ENCODE measurements at places on chromosomes 2 and 18.

DNA sequence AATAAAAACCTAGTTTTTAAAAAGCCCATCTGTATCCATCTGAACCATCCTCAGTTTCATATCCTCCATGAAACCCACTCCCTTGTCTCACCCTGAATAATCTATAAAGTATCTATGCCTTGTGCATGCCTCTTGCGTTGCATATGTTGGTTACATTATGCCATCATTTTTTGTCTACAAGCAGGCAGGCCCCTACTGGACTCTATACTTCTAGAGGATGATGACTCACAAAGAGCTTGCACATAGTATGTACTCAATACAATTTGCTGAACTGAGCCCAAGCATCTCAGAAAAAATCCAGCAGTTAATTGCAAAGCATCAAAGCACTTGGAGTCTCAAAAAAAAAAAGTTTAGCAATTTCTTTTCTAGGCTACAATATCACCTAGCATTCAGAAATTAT lies 95.6 kb downstream of the DYM start:
- no peak for DNase-seq

DNA sequence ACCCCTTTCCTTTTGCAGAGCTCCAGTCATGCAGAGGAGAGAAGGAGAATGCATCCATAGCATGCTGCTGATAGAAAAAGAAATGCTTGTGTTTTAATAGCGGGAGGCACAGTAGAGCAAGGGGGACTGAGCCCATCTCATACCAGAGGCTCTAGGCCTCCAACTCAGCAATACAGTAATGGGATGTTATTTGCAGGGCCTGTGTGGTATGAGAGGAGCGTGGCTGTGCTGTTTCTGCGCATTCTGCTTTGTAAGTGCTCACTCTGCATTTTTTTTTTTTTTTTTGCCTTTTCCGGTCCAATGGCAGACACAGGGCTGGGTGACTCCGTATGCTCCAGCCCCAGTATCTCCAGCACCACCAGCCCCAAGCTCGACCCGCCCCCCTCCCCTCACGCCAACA lies 200.0 kb downstream of the GBX2 start:
- DNase-seq = no peak

GRCh38 chr2:33287507-33288005 lies 188.9 kb upstream of the RASGRP3 start:
- DNase-seq = no peak

DNA sequence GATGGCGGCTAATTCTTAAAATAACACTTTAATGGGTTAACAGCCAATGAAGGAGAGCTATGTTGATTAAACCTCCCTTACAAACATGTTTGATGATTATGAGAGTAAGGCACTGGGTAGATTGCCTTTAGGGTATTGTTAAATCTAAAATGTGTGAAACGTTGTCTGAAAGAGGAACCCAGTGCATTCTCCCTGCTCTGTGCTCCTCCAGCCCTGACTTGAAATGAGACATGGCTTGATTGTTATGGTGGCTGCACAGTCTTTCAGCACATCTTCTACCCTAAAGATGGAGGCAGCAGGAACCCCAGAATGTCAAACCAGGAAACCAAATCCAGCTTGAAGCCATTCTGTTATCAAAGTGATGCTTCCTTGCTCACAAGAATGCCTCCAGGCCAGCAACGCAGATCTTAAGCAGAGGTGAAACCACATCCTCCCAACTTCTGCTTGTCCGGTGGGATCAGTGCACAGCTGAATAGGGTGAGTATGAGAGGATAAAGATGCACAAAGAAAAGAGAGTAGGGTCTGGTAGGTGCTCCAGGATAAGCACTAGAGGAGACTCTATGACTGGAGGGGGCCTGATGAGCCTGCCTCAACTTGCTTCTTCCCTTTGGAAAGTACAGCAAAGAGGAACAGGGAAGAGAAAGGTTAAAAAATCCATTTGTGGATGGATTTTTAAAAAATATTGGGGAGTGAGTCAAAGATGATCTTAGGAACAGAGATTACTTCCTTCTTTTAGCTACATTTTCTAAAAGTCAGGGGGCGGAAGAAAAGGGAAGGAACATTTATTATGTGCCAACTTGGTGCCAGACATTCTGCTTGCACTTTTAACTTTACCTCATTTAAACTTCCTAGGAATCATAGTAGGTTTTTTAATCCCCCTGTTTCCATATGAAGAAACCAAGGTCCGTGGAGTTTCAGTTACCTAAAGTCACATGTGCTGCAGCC lies 523.0 kb downstream of the TXNL1 start:
- no peak for DNase-seq

- DNase-seq = no peak
Observed at GRCh38 chr2:227661025-227661649, 5.5 kb upstream of the SCYGR5 start.

DNA sequence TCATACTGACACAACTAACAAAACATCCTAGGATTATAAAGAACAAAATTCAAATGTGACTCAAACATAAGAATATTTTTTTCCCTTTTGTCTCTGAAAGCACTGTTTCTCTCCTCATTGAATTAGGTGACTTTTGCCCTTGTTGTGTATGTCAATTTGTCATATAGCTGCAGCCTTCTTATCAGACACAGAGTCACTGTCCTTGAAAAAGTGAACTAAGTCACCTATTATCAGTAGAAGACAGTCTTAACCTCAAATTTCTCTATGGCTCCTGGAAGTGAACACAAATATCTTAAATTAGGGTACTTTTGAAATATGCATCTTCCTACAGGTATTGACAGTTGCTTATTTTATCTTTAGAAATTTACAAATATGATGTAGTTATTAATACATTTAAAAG lies 360.6 kb downstream of the NBAS start:
- DNase-seq = no peak

DNA sequence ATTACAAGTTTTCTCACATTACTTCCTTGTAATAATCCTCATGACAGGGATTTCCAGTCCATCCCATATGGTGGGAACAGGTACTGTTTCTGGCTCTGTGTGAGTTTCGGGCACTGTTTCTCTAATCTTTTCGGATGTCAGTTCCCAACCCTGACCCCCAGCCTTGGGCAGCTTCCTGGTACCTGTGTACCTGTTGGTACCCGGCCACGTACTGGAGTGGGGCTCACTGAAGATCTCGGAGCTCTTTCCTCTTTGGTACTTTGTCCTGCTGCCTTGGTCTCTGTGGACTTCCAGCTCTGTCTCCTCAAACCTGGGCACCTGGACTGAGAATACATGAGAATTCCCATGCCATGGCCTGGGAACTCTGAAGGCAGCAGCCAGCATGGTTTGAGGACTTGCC lies 36.8 kb downstream of the GRHL1 start:
- no peak for DNase-seq

DNA sequence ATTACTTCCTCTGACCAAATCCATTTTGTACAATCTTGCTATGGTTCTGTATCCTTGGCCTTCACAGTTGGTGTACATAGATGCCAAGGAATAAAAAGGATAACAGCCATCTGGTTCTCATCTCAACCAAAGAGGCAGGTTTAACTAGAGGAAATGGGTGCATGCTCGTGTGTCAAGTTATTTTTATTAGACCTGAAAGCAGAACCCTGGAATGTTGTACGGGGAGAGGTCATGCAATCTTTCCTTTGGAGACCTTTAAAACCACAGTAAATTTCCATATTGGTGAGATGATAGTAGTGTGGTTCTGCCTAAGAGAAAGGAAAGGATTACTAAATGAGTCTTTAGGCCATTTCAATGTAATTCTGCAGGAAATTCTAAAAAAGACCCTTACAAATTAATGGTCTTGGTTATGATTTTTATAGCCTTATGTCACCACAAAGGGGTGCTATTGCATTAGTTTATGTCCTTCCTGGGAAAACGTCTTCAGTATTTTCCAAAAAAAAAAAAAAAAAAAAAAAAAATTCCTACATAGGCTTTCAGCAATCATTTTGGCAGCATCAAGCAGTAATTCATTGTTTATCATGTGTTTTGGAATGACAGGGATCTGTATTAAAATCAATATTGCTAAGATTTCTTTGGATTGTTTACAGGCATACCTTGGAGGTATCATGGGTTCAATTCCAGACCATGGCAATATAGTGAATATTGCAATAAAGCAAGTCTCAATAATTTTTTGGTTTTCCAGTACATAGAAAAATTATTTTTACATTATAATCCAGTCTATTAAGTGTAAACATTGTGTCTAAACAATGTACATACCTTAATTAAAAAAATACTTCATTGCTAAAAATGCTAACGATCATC lies 270.8 kb downstream of the NYAP2 start:
- no peak for DNase-seq

- DNase-seq = no peak
Observed at GRCh38 chr2:99481941-99482340, 7.9 kb downstream of the REV1 start.

GRCh38 chr2:218631837-218632236 lies 24.1 kb downstream of the PLCD4 start:
- no peak for DNase-seq

DNA sequence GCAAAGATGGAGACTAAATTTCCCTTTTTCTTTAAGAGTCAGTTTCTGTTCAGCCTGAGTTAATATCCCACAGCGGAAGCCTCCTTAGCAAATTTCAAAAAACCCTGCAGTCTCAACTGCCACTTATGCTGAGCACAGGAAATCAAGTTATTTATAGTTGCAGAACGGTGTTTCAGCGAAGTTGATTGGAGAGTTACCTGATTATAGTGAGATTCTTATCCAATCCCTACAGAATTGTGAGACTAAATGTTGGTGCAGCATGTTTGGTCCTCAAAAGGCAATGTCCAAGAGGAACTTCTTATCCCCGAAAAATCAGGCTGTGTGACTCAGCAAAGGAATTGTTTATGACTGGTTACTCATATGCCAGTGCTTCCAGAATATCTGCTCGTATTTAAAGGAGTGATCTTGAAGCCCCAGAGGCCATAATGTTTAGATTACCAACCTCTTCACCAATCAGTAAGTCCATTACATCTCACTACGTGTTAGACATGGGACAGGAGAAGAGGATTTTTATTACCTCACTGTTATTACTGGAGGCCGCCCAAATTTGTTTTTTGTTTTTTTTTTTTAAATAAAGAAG lies 67.9 kb downstream of the LRRFIP1 start:
- no peak for DNase-seq

DNA sequence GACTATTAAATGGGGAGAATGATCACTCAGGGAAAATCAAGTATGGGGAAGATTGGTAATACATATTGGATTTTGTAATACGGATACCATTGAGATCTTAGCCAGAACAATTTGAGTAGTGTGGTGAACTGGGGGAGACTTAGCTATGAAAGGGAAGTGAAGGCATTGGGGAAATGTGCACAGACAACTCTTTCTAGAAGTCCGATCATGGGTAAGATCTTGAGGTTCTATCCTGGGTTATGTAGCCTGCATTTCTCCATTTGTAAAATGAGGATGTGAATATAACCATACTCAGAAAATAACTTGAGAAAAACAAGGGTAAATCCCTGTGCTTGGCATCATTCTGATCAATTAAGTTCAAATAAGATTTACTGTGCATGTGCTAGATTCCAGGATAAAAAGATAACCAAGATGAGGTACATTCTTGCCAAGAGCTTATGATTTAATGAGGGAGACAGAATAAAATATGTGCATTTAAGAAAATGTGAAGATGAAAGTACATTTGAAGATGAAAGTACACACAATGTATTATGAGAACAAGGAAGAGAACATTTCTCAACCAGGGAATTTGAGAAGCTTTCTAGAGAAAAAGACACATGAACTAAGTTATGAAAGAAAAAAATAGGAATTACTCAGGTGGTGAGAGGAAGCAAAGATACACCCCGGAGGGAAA lies 49.5 kb downstream of the SLC40A1 start:
- DNase-seq = no peak

DNA sequence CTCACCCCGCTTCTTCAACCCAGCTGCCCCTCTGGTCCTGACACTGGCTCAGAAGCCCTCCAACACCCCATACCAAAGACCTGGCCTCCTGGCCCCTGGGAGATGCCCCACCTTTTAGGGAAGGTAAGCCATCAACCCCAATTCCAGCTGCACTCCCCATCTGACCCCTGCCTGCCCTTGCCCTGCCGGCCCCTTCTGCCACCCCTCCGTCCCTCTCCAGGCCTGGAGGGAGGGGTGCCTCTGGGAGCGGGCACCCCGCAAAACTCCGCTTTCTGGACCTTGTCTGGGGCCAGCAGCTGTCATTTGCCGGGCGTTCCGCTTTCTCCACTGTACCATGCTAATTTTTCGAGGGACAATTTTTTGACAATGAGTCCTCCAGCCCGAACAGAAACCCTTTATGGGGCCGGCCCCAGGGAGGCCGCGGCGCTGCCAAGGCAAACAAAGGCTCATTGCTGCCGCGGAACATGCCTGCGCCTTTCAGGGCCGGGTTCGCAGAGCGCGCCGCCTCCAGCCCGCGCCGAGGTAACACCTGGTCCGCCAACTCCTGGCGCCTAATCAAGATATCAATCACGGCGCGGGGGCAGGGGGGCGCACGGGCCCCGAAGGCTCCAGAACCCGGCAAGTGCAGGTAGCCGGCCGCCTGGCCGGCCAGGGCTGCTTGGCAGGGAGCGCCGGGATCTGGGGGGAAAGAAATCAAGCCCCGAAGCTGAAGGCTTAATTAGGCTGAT lies 96.0 kb downstream of the INHBB start:
- no peak for DNase-seq

DNA sequence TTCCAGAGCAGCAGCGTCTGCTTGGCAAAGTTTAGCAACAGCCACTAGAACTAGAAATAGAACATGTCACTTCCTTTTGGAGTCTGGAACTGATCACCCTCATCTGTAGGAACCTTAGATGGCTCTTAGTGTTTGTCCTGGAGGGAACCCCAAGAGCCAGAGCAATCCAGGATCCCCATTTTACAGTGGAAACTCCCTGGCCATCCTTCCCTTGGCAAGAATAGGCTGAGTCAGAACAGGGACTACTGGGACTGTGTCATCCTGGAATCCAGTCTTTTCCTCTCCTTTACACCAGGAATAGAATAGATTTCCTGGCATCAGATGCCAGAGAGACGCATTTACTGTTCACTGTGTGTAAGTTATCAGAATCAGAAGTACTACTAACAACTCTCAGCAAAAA lies 33.2 kb upstream of the GRHL1 start:
- no peak for DNase-seq

- DNase-seq = no peak
Observed at GRCh38 chr2:214904176-214904575, 94.7 kb upstream of the BARD1 start.

- no peak for DNase-seq
Observed at GRCh38 chr18:213966-214365, 53.9 kb downstream of the THOC1 start.

- no peak for DNase-seq
Observed at GRCh38 chr2:191264647-191265081, 19.5 kb downstream of the MYO1B start.

- DNase-seq = no peak
Observed at GRCh38 chr2:11389551-11390398, 45.3 kb upstream of the ROCK2 start.

DNA sequence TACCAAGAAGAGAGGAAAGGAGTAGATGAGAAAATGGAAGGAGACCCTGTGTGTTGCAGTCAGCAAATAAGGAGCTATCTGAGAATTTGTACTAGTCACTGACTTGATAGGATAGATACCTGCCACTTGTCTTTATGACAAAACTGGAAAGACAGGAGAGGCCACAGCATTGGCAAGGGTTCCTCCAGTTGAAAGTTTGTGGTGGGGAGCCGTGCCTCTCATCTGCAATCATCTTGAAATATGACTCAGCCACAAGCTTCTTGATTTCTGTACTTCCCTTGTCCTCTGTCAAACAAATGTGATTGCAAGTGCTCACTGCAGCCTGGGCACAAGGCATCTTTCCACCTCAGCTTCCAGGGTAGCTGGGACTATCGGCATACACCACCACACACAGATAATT lies 99.1 kb downstream of the GREB1L start:
- DNase-seq = no peak

GRCh38 chr2:217430916-217431576 lies 571.2 kb upstream of the TNP1 start:
- no peak for DNase-seq

Data from activated T-cell treated with anti-CD3 and anti-CD28 coated beads, Interleukin-2, amount 50 U/mL, for 1 hour (primary cell).